NCI-H2081 (cell line): ENCODE measurements at places on chromosomes 7 and 10.

DNA sequence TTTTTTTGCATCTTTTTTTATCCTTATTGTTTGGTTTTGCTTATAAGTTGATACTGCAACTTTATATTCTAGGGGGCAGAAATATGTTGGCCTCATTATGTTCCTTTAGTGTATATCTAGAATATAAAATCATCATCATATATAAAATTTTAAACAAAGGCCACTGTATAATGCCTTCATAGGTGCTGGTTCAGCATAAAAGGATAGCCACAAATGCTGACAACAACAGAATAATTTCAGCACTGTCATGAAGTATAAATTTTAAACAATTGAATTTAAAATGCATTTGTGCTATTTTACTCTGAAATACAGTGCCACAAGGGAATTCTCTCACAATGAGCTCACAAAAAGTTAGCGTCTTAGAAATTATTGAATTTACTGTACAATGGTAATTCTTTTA, 285.9 kb downstream of the ATRNL1 start:
- no peak for DNase-seq

GRCh38 chr10:125252937-125253336, 92.6 kb upstream of the CTBP2 start:
- DNase-seq: no peak

DNA sequence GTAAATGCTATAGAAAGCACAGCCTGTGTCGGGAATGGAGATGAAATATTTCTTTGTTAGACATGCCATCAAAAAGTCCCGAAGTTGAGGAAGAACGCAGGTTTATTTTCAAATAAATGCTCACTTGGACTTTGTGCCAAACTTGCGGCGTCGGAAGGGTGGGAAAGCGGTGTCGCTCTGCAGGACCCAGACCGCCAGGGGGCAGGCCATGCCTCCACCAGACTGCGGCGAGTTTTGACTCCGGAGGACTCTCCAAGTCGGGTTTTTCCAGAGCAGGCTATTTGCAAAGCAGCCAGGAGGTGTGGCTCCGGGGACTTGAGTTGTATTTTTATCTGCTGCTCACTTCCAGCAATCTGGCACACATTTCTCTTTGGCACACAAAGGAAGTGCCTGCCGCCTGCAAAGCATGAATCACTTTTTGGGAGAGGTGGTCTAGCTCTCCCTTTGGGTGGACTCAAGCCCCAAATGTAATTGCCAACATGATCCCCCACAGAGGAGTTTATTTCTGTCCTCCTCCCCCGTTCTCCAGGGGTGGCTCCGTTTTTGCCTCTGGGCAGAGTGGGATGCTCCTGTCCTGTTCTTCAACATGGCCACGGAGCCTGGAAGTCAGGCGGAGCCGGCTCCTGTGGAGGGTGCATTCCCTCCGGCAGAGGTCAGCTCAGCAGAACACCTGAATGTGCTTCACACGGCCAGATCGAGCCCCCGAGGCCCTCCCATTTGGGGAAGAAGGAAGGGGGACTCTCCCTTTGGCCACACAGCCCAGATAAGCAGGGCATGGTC, 82.3 kb upstream of the GPR26 start:
- DNase-seq: no peak

GRCh38 chr7:66047426-66047825, 28.2 kb upstream of the ASL start:
- DNase-seq: no peak

- no peak for DNase-seq
Measured at GRCh38 chr7:80807166-80807900, 111.5 kb downstream of the SEMA3C start.

DNA sequence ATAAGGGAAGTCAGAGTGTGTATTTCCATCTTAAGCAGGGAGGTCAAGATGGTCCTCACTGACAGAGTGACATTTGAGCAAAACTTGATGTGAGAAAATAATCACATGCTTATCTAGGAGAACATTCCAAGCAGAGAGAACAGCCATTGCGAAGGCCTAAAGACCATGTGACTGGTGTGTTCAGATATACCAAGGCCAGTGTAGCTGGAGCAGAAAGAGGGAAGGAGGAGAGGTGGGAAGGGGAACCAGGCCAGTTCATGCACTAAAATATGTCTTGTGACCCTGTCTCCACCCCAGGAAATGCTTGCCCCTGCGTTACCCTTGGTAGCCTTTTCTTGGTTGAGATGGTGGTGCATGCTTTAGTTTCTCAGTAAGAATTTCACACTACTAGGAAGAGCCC, 77.4 kb downstream of the CACNB2 start:
- no peak for DNase-seq

DNA sequence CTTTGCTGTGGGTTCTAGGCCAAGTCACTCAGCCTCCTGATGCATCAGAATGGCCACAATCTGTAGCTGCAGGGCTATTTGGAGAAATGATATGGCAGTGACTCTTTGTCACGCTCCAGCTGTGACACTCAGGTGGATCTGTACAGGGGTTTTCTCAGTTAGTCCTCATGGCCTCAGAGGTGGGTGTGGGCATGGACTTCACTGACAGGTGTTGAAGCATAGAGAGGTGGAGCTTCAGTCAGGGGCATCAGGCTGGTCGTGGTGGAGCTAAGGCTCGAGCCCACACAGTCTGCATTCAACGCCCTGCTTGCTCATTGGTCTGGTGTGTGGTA, 21.2 kb downstream of the PALD1 start:
- DNase-seq: no peak

- DNase-seq: no peak
Measured at GRCh38 chr7:38300175-38300574, 26.7 kb upstream of the TARP start.

DNA sequence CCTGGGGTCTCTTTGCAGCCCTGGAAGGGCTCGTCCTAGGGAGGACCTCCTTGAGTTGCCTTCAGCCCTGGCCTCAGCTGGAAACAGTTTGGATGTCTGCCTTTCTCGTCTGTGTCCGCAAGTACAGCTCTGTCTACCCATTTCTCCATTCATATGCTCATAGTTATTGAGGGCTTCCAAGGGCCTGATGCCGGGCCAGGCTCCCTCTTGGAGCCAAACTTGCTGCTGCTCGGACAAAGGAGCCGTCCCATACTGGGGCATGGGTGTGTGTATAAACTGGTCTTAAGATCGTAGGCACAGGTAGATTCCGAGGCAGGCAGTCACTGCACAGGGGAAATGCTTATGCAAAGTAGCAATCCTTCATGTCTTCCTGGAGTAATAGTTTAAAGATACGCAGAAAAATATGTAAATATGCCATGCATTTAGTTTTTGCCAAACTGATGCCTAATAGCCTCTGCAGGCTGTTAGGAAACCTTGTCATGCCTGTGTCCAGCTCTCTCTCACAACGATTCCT, 117.0 kb upstream of the BTBD16 start:
- no peak for DNase-seq

- no peak for DNase-seq
Measured at GRCh38 chr7:115008465-115009114, 86.7 kb downstream of the MDFIC start.

- peak; percentile 73 for DNase-seq
Measured at GRCh38 chr7:30148951-30149459, 14.2 kb downstream of the MTURN start.

DNA sequence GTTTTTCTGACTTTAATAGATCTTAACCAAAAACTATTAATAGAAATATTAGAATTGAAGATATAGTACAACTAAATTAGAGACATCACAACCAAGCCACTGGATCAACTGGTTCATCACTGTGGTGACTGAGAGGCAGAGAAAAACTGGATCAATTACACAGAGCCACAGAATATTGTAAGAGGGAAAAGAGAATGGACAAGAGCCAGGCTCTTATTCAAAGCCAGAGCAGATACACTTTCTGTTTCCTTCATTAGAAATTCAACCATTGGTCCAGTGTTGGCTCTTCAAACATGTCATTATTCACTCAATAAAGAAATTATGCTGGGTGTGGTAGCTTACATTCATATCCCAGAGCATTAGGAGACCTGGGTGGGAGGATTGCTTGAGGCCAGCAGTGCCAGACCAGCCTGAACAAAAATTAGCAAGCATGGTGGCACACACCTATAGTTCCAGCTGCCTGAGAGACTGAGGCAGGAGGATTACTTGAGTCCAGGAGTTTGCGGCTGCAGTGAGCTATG, 295.1 kb downstream of the NEBL start:
- no peak for DNase-seq

DNA sequence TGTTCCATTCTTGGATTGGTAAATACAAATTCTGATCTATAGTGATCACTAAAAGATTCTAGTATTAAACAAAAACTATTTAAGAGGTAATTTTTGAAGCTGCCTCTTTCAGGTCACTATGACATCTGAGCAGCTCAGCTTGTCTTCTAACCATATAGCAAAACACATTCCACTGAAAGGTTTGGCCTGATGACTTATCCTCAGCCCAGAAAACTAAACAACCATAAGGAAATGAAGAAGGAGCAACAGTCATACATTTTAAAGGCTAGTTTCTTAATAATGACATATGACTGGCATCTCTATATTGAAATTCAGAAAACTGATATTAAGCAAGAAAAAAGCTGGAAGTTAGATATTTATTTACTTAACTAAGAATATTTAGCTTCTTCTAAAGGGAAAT, 24.6 kb downstream of the NT5C2 start:
- DNase-seq: no peak

DNA sequence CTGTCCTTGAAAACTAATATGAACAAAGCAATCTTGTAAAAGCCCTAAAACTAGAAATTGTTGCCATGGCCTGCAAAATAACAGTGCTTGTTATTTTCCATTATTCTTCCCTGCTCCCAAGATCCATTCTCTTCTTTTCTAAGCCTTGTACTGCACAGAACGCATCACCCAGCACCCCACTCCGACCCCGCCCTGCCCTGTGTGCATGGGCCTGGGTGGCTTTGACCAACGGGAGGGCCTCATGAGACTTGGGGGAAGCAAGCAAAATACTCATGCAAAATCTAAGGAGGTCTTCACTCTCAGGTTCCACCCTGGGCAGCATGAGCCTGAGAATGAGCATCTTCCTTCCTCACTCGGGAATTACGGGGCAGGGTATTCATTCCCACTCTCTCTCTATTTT, 32.4 kb downstream of the NPY start:
- DNase-seq: no peak

DNA sequence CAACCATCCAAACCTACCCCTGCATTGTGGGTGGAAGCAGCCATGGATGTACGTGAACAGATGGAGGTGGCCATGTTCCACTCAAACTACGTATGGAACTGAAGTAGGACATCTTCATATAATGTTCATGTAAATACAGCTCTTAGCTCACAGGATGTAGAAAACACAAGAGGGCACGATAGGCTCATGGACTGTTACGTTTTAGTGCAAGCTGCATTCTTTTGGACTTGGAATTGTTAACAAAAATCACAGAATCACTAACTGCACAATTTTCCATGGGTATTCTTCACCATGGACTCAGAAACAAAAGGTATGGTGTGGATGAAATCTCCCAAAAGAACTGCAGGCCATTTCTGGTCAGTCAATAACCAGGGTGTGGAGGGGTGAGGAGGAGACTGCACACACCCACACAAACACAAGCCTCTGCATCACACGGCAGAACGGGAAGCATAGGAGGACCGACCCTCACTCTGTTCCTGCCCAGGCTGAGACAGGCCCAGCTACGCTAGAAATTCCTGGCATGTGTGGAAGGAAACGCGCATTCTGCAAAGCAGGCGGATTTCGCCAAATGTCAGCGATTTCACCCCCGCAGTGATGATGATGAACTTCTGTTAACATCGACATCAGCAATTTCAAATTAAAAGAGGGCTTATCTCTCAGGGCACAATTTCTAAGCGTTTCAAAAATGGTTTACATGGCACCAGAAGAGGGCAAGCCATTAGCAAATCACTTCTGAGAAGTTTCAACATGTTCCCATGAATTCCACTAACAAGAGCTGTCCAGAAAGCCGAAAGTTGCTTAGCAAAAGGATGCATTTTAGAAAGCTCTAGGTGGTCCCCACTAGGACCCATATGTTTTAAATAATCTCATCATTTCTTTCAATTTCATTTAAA, 149.0 kb downstream of the TNS3 start:
- no peak for DNase-seq

- no peak for DNase-seq
Measured at GRCh38 chr10:129952378-129953118, 11.5 kb downstream of the EBF3 start.
